ENCODE measurements at places on chromosomes 16 and 17.

GRCh38 chr17:73205459-73205961 lies 12.7 kb downstream of the COG1 start:
- no peak for DNase-seq

DNA sequence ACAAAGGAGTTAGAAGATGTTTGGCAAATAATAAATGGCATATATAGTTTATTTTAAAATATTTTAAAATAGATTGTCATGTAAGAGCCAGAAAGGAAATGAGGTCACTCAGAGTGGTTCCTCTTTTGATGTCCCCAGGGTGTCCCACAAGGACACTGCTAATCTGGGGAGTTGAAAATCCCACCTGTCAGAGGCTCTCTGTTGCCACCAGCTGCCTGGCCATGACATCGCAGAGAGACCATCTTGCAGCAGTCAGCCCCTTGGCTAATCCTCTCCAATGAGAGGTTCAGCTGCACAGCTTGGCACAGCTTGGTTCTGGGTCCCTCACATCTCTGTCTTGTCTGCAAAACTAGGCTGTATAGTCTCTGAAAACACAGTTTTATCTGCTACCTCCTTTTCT lies 11.0 kb upstream of the RBFOX1 start:
- no peak for DNase-seq

DNA sequence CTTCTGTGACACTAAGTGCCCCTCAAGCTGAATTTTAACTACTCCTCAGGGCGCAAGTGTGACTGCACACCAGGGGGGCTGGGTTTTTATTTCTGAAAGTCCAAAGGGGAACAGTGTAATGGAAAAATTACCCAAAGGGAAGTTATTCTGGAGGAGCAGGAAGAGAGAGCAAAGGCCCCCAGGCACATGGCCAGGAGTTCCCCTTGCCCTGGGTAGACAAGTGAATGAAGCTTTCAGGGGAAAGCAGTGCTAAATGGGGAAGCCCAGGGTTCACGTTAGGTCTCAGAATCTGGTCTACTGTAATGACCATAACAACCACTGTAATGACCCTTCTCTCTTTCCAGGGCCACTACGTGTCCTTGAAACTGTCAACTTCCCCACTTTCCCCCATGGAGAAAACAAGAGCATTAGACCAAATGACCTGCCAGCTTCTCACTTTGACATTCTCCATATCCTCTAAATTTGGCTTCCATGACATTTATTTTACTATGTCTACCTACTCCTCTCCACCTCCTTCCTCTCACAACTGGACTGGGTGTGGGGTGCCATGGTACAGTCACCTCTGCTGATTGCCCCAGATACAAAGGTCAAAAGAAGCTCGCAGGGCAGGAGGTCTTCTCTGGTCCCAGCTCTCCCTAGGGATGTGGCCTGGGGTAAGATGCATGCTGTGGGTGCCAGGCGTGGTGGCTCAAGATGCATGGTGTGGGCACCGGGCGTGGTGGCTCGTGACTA lies 34.1 kb upstream of the MMP2 start:
- peak; percentile 98 for DNase-seq

GRCh38 chr16:1895949-1896675 lies 22.1 kb downstream of the HS3ST6 start:
- no peak for DNase-seq

- no peak for DNase-seq
Measured at GRCh38 chr17:16448490-16448889, 33.1 kb downstream of the TRPV2 start.

GRCh38 chr16:30998852-30999761 lies 11.3 kb downstream of the STX1B start:
- DNase-seq = peak; percentile 30

GRCh38 chr17:73813201-73813600 lies 169.0 kb upstream of the SDK2 start:
- DNase-seq = no peak

GRCh38 chr16:68972720-68973119 lies 129.4 kb downstream of the TANGO6 start:
- peak; percentile 1 for DNase-seq

DNA sequence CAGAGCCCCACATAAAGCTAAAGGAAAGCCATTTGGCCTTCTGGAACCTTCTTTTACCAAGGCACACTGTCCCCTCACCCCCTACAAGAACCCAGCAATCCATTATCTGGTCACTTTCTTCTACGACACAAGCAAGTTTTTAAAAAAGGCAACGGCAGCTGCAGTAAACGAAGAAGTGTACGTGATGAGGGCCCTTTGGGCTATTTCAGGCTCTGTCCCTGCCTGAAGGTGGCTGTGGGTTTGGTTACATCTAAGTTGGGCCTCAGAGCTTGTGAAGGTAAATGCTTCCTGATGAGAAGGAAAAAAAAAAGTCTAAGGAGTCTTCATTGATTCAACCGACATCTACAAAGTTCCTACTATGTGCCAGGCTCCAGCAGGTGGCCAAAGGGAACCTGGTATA lies 35.4 kb downstream of the XYLT1 start:
- DNase-seq = no peak

- peak; percentile 67 for DNase-seq
Measured at GRCh38 chr17:76681222-76682137, 29.3 kb downstream of the MXRA7 start.

DNA sequence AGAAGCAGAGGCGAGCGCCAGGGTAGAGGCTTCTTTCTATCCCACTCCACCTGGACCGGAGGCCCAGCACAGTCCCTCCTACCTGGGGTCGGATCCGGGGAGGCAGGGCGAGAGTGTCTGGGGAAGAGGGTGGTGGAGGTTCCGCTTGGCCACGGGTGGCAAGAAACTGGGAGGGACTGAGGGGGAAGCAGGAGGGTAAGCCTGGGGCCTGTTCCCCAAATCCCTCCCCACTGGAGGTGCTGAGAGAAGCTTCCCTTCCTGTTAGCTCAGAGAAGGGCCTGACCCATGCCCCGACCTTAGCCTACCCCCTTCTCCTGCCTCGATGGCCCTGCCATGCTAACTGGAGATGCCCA lies 1.8 kb upstream of the TPPP3 start:
- DNase-seq = peak; percentile 27

- DNase-seq = no peak
Measured at GRCh38 chr16:41439-42068, 11.9 kb downstream of the POLR3K start.

GRCh38 chr16:75486014-75486675 lies 9.1 kb downstream of the CHST6 start:
- DNase-seq = peak; percentile 79

DNA sequence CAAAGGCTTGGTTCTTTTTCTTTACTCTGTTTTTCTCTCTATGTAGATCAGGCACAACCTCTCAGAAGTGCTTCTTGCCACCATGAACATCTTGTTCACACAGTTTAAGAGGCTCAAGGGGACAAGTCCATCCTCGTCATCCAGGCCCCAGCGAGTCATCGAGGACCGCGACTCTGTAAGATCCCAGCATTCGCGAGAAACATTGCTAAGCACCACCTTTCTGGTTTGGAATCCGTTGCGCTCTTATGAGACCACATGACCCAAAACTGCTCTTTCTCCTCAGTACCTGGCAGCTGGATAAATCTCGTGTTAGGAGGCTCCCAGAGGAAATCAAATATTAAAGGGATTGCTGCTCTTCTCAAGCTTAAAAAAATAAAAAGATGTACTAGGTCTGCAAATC lies 23.3 kb upstream of the SLC12A3 start:
- no peak for DNase-seq

- DNase-seq = peak; percentile 81
Measured at GRCh38 chr17:59373882-59374495, 42.5 kb downstream of the YPEL2 start.

DNA sequence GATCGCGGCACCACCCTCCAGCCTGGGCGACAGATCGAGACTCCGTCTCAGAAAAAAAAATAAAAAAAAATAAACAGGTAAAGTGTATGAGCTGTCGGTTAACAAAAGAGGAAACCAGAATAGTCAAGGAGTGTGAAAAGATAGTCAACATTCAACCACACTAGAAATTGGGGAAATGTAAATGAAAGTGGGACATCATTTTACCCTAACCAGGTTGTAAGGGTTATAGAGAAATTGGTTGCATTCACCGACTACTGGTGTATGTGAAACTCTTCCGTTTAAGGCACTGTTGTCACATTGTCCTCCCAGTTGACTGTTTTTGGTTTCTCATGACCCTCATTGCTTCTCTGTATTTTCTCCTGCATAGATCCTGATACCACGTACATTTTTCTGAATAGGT lies 62.8 kb downstream of the RABEP1 start:
- DNase-seq = no peak

DNA sequence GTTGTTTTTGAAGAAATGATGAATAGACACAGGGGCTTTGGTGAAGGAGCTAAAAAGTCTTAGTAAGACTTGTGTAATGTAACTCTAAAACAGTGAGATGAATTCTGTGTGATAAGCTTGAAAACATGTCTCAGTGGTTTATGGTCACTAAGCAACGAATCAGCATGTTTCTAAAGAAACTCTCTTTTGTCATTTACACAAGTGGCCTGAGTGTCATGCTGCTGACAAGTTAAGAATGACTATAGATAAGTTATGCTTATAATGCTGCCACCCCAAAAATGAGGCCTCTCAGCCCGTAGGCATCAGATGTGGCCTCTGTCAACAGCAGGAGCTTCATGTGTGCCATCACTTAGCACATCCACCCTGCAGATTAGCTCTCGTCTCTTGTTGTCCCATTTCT lies 8.7 kb downstream of the COX10 start:
- DNase-seq = no peak

- no peak for DNase-seq
Measured at GRCh38 chr16:82096641-82097040, 61.6 kb downstream of the HSD17B2 start.

DNA sequence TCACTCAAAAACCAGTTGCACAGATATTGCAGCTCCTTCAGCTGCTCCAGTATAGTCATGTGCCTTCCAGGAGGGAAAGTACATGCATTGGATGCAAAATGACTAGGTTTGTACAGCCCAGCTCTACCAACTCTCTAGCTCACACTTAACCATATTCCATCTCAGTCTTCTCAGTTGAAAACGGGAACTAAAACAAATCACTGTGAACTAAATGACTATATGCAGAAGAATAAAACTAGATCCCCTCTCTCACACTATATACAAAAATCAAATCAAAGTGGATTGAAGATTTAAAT lies 24.9 kb downstream of the DCUN1D3 start:
- DNase-seq = peak; percentile 34

DNA sequence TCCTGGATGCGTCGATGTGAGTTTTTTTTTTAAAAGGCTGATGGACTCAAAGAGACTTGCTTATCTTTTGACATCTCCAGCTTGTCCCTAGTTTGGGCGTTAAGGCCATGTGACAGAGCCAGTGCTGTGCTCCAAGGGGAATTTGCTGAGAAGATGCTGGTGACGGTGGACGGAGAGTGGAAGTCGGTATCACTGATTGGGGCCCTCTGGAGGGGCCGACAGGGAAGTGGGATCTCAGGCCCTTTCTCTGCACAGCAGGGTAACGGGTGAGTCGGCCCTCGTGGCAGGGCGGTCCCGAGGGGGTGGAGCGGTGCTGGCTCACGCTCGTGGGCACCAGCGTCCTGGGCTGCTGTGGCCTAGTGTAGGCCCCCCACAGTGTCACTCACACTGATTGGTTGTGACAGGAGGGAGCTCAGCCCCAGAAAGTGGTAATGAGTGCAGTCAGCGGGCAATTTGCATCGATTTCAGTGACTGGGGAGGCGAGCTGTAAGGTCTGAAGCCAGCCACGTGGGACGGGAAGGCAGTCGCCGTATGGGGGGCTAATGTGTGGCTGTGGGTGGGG lies 91.3 kb downstream of the TBC1D16 start:
- no peak for DNase-seq

GRCh38 chr17:51015145-51015558 lies 105.5 kb downstream of the SPAG9 start:
- no peak for DNase-seq

DNA sequence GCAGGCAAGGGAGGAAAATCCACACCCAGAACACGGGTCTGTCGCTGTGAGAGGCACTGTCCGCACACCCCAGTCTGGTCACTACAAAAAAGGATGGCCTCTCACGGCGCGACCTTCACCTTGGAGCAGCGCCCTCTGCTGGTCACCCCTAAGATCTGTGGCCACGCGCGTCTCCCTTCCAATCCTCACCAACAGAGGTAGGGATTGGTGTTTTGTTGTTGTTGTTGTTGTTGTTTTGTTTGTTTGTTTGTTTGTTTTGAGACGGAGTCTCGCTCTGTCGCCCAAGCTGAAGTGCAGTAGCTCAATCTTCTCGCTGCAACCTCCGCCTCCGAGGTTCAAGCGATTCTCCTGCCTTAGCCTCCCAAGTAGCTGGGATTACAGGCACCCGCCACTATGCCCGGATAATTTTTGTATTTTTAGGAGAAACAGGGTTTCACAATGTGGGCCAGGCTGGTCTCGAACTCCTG lies 15.0 kb upstream of the C17orf58 start:
- peak; percentile 73 for DNase-seq

DNA sequence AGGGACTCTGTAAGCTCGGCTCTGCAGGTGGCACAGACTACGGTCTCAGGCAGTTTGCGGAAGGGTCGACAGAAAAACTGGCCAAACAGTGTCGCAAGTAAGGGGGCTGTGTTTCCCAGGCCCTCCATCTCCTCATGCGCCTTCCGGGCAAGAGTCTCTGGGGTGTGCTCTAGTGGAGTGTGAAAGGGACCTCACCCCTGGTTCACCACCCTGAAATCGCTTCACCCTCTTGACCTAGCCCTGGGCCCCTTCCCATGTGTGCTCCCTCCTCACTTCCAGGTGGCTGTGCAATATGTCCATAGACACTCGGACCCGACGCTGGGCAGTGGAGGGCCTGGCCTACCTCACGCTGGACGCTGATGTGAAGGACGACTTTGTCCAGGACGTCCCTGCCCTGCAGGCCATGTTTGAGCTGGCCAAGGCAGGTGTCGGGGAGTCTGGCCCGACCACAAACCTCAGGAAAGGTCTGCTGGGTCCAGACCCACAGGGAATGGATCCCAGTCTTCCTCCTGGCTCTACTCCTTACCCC lies 22.3 kb downstream of the UNC45B start:
- DNase-seq = no peak

GRCh38 chr16:87762620-87763019 lies 3.2 kb downstream of the KLHDC4 start:
- DNase-seq = no peak

- no peak for DNase-seq
Measured at GRCh38 chr16:72969812-72970211, 78.1 kb downstream of the ZFHX3 start.

DNA sequence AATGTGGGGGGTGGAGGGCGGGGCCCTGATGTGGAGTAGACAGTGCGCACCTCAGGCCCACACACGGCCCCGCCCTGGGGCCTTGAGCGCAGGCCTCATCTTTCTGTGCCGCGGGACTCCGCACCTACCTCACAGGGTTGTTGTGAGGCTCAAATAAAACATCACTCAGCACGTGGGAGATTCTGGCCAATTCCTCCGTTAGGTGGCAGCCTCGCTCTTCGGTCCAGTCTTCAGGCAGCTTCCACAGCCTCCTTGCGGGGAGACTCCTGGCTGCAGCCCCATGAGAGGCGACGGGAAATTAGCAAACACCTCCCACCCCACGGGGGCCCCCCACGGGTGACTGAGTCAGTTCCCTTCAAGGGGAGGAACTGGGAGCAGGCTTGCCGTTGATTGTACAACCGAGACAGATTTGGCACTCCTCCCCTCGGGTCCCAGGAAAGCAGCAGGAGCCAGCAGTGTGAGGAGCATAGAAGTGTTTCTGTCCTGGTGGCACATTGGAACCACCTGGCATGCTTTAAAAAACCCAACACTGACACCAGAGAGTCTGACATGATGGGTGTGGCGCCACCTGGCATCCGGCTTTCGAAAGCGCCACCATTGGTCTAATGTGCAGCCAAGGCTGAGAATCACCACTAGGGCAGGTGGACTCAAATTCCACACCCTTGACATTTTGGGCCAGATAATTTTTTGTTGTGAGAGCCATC lies 7.6 kb downstream of the MRM1 start:
- peak; percentile 81 for DNase-seq

Measured in suppressor macrophage treated with lipopolysaccharide for 1 hour (primary cell).